ENCODE measurements at places on chromosomes 5 and 9.

DNA sequence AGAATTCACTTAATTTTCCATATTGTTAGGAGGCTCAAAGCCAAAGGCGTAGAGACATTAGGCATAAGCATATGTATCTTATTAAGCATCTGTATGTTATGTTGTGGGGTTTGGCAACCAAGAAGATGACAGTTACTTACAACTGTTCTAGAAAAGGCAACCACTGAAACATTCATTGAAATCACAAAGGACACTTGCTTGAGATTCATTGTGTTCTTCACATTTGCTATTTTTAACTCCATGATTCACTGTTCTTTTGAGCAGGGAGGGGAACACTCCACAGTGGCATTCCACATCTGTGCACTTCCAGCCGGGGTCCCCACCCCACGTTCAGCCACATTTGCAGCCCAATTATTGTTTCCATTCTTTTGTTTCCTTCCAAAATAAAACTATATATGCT lies 107.1 kb downstream of the PALM2AKAP2 start:
- DNase-seq, result peak; percentile 80

- no peak for DNase-seq
Measured at GRCh38 chr5:100762995-100763394, 140.1 kb downstream of the ST8SIA4 start.

GRCh38 chr5:179217356-179217755 lies 127.9 kb downstream of the ADAMTS2 start:
- DNase-seq, result peak; percentile 27

DNA sequence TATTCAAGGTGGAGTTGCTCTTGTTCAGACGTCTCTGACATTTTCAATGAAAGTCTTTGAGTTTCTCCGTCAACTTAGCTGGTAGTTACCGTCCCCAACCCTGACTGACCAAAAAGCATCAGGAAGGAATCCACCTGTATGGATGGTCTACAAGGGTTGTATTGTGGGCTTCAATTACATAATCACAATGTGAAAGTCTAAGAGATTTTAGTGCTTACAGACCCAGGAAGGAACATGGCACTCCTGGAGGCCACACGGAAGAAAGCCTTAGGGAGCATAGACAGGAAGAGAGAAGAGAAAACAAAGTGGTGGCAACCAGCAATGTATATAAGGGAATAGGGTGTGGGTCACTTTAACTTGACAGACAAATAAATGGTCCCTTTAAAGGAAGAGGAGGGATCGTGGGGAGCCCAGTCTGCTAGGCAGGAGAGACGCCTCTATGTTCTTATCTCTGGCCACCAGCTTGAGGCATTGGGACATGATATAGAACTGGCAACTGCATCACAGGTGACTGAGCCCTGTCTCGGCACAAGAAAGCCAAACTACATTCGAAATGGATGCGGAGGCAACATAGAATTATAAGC lies 80.4 kb downstream of the ALDH7A1 start:
- no peak for DNase-seq

- no peak for DNase-seq
Measured at GRCh38 chr9:95385521-95385920, 68.0 kb upstream of the FANCC start.

GRCh38 chr5:33937017-33937706 lies 976 bp downstream of the RXFP3 start:
- DNase-seq, result no peak

DNA sequence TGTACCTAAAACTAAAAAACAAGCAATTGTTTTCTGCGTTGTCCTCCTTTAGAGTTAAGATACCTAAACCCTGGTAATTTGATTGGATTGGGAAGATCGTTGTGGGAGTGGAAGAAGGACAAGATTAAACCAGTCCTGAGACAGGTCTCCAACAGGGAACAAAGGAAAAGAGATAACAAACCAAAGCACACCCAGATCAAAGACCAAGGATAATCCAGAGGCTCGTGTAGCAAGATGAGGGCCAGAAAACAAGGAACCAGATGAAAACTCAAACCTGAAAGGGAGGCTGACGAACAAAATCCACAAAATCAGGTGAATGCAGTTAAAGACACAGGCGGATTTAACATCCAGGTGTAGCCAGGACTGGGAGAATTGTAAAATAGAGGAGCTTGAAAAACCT lies 618.1 kb downstream of the SLCO4C1 start:
- DNase-seq, result no peak

GRCh38 chr9:68547417-68547816 lies 6.7 kb upstream of the TMEM252 start:
- DNase-seq, result no peak

DNA sequence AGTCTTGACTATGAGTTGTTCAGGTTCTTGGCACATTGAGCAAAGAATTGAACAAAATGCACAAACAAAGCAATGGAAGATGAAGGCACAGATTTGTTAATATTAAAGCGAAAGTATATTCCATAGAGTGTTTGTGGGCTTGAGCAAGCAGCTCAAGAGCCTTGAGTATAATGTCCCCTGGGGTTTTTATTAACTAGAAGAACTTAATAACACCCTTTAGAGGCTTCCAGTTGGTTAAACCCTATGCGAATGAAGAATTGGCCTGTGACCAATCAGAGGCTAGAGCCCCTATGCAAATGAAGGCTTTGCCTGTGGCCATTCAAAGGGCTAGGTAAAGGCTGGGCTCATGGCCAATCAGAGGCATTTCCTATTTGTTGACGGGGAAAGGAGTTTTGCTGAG lies 135.3 kb upstream of the IL12B start:
- DNase-seq, result no peak

GRCh38 chr5:68548959-68549676 lies 333.6 kb downstream of the PIK3R1 start:
- peak; percentile 39 for DNase-seq

GRCh38 chr5:44881266-44881665 lies 72.5 kb downstream of the MRPS30 start:
- DNase-seq, result no peak

DNA sequence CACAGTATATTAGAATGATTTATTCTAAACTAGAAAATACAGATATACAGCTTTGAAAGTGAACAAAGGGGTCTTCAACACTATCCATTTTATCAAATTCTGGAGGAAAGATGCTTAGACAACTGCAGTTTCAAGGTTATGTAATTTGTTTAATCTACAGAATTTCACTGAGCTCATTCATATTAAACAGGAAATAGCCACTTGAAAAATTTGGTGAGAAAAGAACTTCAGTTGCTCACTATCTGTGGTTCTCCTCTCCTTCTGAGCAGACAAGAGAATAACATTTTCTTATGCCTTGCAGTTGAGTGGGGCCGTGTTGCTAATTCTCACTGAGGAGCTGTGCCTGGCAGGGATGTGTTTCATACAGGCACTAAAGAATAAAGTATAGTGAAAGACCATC lies 1428.2 kb downstream of the CDH12 start:
- no peak for DNase-seq

GRCh38 chr9:136088481-136088938 lies 6.6 kb downstream of the NACC2 start:
- DNase-seq, result no peak
